Esophagus squamous epithelium (tissue), 5 donors: ENCODE measurements at places on chromosomes 12 and 14.

DNA sequence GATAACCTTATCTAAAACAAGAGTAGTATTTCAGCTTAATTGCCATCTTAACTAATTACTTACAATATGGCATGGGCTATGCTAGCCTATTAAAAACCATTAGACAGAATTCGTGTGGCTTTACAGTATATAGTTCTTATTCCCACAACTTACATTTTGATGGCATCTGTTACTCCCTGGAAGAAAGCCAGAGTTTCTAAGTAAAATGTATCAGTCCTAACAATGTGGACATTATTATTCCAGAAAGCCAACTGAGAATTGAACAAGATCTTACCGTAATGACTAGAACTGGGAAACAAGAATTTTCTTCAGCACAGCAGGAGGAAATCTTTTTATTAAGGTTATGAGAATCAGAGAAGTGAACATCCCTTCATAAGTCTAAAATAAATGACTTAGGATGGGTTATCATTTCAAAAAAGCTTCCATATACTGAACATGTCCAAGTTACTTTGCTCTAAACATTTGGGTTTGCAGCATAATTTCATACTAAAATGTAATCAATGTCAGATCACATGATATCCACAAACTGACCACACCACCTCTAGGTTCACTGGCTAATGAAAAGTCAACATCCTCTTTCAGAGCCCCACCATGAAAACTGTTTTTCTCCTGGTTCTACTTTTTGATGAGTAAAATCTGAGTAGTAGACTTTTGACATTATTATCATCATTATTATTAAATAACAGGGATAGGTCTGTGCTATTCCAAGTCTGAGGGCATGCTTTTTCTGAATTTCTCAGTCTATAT lies 179.7 kb downstream of the SSPN start:
- no peak for DNase-seq

GRCh38 chr12:18895946-18896345 lies 158.0 kb downstream of the CAPZA3 start:
- no peak for DNase-seq

DNA sequence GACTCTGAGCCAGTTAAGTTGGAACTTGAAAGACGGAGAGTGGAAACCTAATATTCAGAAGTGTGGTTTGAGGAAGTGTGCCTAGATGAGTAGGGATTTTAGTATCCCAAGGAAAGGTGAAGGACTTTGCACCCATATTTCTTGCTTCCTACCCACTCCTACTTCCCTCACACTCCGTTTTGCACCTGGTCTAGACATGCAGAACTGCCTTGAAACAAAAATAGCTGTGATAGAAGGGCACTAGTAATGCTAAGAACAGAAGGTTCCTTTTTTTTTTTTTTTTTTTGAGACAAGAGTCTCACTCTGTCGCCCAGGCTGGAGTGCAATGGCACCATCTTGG lies 732 bp upstream of the ARF3 start:
- no peak for DNase-seq

GRCh38 chr14:35400648-35401421 lies 3.7 kb downstream of the NFKBIA start:
- no peak for DNase-seq

DNA sequence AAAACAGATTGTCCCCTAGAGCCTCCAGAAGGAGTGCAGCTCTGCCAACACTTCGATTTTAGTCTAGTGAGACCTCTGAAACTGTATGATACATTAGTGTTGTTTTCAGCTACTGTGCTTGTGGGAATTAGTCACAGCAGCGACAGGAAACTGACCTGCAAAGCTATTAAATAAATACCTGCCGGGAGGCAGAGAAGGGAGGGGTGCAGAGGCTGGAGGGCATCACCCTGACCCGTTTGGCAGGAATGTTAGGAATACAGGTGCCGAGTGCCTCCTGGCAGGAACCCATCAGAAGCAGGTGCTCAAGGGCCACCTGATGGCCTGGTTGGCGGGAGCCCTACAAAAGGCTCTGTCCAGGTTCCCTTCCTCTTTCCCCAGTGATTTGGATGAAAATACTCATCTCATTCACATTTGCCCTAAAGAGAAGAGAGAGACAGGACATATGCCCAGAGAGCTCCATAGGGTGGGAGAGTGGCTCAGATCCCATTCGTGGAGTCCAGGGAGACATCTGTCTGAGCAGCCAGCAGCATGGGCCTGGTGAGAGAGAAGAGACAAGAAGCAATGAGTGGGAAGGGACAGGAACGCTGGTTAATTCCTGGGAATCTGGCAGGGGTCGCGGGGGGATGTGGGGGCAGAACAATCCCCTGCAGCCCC lies 44.6 kb downstream of the C14orf132 start:
- DNase-seq, result no peak

DNA sequence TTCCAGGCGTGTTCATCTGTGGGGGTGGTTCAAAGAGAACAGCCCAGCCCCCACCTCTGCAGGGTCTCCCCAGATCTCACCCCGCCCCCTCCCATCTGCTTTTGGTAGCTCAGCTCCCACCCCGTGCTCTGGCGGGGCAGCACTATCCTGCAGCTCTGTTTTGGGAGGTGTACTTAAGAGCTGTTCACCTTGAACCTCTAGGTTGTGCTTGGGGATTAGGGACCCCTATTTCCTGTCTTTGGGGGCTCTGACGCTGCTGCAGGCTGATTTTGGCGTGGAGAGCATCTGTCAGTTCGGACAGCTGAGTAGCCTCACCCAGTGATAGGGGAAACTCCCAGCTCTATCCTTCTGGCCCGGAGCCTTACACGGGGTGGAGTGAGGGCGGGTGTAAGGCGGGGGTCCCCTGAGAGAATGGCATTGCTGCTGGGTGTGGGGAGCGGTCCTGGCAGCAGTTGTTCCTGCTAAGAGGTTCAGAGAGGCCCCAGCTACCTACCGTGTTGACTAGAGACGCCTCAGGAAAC lies 765 bp downstream of the TMEM120B start:
- no peak for DNase-seq

GRCh38 chr12:39426636-39427240 lies 16.2 kb downstream of the KIF21A start:
- no peak for DNase-seq

DNA sequence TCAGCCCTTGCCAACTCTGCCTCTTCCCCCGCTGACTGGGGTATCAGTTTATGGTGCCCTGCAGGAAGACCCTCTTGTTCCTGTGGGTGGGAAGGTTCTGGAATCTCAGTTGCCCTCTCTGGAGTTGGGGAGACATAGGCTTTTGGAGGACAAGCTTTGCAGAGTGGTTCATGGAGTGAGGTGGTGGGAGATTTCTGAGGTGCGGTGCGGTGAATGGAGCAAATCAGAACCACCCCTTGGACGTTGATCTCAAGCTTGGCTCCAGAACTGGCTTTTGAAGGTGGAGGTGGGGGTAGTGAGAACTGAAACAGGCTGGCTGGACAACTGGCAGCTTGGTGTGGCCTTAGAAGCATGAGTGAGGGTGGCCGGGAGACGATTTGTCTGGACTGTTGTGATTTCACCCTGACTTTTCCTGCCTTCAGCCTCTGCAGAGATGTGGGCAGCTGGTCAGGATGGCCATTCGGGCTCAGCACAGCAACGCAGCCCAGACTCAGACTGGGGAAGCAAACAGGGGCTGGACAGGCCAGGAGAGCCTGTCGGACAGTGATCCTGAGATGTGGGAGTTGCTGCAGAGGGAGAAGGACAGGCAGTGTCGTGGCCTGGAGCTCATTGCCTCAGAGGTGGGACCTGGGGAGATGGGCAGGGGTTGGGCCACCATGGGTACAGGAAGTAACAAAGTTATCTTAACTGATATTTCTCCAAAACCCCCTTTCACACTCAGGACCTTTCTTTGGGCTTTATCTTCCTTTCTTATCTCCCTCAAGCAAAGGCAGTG lies 1.1 kb downstream of the SHMT2 start:
- DNase-seq, result no peak

GRCh38 chr12:51013441-51013840 lies 12.7 kb downstream of the SLC11A2 start:
- no peak for DNase-seq

DNA sequence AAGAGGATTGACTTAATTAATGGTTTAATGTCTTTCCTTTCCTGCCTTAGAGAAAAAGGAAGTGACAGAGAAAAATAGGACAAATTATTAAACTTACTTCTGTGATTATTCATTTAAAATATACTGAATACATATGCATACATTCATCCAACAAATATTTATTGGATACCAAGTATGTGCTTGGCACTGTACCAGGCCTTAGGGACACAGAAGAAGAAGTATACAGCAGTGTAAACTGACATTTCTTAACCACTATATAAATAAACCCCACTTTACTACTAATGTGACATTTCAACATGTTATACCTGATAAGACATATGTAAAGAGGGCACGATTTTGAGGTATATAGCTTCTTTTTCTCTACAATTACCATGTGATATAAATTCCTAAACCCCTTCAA lies 53.6 kb downstream of the ERO1A start:
- no peak for DNase-seq

- DNase-seq, result no peak
Observed at GRCh38 chr14:90658541-90658967, 157.7 kb downstream of the TTC7B start.
